ENCODE measurements at places on chromosomes 12 and 14.

DNA sequence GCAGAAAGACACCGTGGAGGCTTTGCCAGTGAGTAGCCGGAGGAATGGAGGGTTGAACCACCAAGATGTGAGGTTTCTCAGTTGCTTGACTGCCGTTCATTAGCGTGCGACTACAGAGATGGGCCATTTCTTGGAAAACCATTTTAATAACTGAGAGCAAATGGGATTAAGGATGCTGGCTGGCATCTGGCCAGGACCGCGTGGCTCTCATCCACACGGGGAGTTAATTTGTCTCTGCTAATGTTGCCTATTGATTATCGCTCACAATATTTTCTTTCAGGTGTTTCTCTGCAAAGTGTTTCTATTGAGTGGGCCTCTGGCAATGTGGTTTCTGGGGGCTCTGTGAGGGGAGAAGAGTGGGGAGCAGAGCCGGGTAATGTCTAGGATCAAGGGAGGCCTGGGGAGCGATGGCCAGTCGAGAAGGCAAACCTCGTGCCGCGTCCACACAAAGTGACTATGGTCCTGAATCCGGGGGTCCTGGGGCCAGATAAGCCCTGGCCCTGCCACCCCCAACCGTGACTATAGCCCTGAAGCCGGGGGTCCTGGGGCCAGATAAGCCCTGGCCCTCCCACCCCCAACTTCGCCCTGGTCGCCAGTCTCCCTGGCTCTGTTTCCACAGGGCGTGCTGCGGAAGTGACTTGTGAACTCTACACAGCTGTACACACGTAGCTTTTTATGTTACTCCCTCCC lies 110.6 kb downstream of the PRMT8 start:
- DNase-seq, result peak; percentile 8

DNA sequence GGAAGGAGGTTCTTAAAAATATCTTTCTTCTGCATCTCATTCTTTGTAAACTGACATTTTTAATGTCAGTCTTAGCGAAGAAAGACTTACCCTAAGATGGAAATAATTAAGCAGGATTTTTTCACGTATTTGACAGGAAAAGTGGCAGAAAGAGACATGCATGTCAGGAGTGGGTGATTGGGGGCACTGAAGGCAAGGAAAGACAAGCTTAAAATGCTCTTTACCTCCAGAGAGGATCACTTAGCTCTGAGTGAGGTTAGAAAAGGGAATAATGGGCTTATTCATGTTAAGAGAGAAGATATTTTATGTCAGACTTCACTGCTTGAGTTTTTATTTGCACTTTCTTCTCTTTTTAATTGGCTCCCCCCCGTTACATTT lies 1358.2 kb upstream of the TMEM132C start:
- DNase-seq, result no peak

DNA sequence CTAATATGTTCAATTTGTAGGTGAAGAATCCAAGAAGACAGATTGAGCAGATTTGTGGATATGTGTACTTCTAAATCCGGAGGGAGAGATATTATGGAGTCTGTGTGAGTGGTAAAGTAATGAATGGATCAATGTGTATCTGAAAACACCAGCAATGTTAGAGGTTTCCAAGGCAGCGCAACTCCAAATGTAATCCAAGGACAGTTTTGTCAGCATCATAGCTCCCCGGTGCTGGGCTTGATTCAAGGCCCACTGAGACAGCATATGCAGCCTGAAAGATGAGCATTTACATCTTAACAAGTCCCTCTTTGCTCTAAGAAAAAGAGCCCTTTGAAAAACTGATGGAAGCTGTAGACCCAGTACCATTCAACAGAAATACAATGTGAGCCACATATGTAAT lies 38.3 kb upstream of the FRMD6 start:
- no peak for DNase-seq

DNA sequence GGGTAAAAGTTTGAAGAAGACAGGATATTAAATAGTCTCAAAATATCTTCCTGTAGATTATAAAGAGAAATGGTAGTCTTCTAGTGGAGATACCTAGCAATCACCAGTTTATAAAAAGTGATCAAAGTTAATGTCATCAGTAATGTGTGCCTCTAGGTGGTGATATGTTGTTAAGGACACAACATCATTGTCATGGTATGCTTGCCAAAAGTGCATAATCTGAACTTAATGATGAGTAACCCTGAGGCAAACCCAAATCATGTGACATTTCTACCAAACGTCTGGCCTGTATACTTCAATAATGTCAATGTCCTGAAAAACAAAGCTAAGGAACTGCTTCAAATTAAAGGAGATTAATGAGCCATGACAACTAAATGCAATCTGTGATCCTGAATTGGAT lies 214.7 kb downstream of the PHLDA1 start:
- peak; percentile 59 for DNase-seq

- no peak for DNase-seq
These were observed 24.5 kb upstream of the TMCC3 start for GRCh38 chr12:94674835-94675234.

- DNase-seq, result no peak
These were observed 1.6 kb downstream of the CTDSP2 start for GRCh38 chr12:57844709-57845477.

DNA sequence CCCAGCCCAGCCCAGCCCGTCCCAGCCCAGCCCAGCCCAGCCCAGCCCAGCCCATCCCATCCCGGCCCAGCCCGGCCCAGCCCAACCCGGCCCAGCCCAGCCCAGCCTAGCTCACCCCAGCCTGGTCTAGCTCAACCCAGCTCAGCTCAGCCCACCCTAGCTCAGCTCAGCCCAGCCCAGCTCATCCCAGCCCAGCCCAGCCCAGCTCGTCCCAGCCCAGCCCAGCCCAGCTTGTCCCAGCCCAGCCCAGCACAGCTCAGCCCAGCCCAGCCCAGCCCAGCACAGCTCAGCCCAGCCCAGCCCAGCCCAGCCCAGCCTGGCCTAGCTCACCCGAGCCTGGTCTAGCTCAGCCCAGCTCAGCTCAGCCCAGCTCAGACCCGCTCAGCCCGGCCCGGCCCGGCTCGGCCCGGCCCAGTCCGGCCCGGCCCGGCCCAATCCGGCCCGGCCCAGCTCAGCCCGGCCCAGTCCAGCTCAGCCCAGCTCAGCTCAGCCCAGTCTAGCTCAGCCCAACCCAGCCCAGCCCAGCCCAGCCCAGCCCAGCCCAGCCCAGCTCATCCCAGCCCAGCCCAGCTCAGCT lies 184.7 kb downstream of the TMEM121 start:
- DNase-seq, result no peak

GRCh38 chr12:40788276-40788675 lies 96.0 kb downstream of the CNTN1 start:
- no peak for DNase-seq

Data from A673 (cell line).